NCI-H446 treated with DMSO at 0.1 percent for 48 hours (cell line): ENCODE measurements at places on chromosomes 12 and 14.

DNA sequence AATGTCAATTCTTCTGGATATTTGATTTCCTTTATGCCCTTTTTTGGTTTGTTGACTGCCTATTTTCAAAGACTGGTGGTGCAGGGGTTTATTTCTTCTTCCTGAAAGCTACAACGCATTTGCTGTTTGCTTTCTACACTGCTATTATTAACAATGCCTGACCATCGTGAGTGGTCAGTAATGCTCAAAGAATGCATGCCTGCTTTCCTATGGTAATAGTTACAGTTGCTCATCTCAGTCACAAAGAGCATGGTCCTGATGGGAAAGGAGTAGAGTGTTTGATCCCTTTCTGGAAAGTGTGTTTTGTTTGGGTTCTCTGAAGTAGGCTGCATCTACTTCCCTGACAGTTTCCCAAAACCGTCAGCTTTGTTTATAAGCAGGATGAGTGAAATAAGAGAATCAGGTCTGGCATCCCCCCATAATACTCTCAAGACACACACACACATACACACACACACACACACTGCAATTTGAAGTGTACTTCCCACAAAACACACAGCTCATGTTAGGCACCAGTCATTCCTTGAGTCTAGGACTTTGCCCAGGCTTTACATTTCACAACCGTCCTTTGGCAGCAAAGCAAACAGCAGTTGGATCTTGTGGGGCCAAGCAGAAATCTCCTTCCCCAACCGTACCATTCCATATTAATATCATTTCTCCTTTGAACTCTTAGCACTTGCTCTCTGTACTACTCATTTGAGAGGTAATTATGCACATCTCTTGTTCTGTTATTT lies 56.6 kb downstream of the SUDS3 start:
- DNase-seq, result no peak

DNA sequence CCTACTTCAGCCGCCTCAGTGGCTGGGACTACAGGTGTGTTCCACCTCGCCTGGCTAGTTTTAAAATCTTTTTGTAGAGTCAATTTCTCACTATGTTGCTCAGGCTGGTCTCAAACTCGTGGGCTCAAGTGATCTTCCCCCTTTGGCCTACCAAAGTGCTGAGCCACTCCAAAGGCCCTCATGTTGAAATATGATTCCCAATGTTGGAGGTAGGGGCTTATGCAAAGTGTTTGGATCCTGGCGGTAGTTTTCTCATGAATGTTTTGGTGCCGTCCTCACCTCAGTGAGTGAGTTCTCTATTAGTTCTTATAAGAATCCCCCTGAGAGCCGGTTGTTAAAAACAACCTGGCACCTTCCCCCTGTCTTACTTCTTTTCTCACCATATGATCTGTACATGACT lies 784.6 kb downstream of the TMTC2 start:
- DNase-seq, result no peak

GRCh38 chr12:4849795-4850345 lies 59.8 kb upstream of the KCNA1 start:
- no peak for DNase-seq

GRCh38 chr12:103024650-103025049 lies 67.2 kb downstream of the ASCL1 start:
- no peak for DNase-seq

DNA sequence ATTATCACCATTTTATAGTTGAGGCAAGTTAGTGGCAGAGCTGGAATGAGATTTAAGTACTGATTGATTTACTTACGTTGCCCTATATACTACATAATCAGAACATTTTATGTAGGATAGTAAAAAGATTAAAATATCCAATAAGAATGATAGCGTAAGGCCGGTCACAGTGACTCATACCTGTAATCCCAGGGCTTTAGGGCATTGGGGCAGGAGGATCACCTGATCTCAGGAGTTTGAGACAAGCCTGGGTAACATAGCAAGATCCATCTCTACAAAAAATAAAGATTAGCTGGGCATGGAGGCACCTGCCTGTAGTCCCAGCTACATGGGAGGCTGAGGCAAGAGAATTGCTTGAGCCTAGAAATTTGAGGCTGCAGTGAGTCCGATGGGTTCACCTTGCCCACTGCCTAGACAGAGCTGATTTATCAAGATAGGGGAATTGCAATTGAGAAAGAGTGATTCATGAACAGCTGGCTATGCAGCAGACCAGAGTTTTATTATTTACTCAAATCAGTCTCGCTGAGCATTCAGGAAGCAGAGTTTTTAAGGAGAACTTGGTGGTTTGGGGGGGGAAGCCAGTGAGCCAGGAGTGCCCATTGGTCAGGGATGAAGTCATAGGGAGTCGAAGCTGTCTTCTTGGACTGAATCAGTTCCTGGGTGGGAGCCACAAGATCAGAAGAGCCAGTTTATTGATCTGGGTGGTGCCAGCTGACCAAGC lies 24.7 kb upstream of the SGPP1 start:
- no peak for DNase-seq
